Heart left ventricle (tissue), 16 donors: ENCODE measurements at places on chromosomes 2 and 18.
A peak's percentile ranks its signal among the peaks of the same experiment; 100 is the strongest.

- DNase-seq: no peak
Observed at GRCh38 chr2:84132370-84132769, 326.7 kb downstream of the SUCLG1 start.

GRCh38 chr2:55235724-55236538 lies 3.4 kb downstream of the RPS27A start:
- no peak for DNase-seq

- no peak for DNase-seq
Observed at GRCh38 chr18:68588169-68588568, 126.7 kb downstream of the TMX3 start.

GRCh38 chr2:182077448-182078142 lies 91.9 kb downstream of the PPP1R1C start:
- peak; percentile 35 for DNase-seq

DNA sequence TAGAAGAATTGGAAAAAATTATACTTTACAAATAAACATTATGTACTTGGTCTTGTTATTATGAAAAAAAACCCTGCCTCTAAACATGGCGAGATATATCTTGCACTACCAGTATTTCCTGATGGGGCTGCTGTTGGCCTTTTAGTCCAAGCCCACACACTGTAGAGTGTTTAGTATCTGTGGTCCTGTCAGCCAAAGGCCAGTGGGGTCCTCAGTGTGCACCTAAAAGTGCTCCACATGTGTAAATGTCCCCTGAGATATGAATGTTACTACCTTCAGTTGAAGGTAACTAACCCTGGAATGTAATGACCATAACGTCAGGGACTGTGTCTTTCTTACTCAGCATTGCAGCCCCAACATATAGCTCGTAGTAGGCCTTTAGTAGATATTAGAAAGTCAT lies 71.1 kb upstream of the HK2 start:
- DNase-seq: no peak

DNA sequence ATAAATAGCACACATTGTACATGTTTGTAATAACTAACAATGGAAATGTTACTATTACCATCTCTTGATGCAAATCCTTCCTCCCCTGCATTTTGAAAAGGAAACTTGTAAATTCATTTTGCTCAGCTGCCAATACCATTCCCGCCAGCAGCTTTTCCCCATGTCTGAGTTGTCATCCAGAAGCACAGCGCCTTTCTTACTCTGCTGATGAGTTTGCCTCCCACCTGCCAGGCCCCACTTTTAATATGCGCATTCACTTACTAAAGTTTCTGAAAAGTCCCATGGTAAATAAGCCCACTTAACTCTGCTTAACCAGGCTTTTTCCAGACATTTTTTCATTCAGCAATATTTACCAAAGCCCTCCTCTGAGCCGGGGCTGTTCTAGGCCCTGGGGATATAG lies 3.9 kb downstream of the CHST10 start:
- DNase-seq: no peak

DNA sequence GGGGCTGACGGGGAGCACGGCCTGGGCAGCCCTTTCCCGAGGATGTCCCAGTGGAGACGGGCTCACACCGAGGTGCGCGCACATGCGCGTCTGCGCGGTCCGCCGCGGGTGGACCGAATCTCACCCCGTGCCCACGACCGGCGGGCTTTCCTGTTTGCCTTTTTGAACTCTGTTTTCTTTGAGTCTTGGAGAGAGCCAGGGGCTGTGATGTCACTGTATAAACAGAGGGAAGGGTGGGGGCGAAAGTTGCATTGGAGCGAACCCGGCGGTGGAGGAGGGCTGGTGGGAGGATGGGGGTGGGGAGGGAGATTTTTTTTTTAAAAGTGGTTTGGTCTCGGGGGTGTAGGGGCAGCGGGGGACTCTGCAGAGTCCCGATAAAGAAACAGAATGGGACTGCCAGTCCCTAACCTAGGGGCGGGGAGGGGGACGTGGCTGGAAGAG lies 141.2 kb upstream of the CTAGE1 start:
- DNase-seq: peak; percentile 81

GRCh38 chr2:173719471-173719870 lies 245.7 kb downstream of the SP3 start:
- no peak for DNase-seq

DNA sequence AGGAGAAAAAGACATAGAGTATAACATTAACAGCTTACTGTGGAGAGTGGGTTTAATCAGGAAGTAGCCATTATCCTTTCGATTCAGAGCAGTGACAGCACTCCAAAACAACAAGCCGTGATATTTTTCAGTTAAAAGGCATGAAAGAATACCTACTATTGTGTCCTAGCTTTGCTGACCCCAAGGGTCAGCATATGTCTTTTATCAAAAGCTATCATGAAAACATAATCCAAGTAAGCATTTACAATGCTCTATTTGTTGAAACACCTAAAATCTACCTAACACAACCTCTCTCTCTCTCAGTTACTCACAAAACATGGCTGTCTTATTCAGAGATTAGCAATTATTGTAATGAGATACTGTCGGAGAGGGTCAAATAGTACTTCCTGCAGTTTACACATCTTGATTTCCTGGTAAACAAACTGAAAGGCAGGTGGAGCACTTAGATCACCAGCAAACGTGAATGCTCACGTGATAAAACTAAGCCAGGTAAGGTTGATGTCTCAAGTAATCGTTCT lies 100.0 kb downstream of the BAZ2B start:
- no peak for DNase-seq

GRCh38 chr2:188022389-188022788 lies 269.3 kb upstream of the GULP1 start:
- DNase-seq: no peak

DNA sequence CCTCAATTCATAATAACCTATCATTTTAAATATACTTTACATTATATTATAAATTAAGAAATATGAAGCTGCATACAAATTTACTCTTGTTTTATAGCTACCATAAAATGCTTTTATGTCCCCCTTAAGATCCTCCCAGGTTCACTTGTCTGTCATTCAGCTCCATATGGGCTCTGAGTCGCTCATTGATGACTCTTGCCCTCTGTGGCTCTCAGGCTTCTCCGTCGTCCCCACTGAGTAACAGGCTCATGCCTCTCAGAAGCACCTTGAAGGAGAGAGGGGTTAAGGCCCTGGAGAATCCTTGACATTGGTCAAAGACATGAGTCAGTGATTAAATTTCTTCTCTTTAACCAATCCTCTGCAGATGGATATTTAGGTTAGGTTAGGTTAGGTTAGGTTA lies 6.2 kb upstream of the MCM6 start:
- no peak for DNase-seq

GRCh38 chr2:76298041-76298440 lies 587.3 kb upstream of the GCFC2 start:
- no peak for DNase-seq

DNA sequence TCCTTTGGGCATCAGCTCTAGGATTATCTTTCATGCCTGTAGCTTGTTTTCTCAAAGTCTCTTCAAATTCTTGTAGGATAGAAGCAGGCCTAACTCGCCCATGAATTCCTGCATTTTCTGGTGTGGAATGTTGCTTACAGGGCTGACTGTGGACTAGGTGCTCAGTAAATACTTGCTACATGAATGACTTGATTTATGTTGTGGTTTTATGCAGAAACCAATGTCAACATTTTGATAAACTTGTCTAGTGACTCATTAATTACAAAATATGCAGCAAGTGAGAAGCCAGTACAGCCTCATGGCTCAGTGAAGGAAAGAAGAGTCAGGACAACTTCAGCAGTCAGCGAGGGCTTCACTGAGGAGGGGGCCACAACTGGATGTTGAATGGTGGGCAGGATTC lies 110.6 kb upstream of the SIX2 start:
- no peak for DNase-seq

GRCh38 chr2:8980096-8980495 lies 23.4 kb downstream of the MBOAT2 start:
- no peak for DNase-seq

DNA sequence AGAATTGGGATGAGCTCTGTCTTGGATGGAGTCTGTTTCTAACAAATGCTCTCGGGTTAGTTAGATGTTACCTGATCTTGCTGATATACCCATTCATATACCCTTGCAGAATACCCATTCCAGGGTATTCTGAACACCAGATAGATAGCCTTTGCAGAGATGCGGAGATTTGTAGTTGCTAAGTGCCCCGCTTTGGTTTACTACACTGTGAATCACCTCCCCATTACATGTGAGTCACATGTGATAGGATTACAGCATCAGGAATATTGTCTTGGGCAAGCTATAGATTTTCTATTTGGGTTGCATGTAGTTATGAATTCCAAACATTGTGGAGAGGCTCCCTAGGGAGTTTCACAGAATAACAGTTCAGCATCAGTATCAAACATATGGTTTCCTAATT lies 3.8 kb downstream of the VSNL1 start:
- no peak for DNase-seq

DNA sequence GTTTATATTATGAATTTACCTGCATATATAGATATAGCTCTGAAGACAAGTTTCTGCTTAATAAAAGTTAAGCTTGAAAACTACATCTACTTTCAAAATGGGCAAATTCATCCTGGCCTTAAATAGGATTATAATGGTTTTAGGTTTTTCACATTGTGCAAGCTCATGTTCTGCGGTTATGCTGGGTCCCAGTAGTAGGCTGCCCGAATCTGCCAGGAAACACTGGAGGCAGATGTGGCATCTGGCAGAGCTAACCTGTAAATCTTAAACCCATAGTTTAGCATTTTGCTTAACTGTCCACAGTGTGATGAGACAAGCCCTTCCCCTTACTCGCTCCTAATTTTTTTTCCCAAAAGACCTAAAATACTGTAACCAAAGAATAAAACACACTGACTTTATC lies 234.2 kb downstream of the TCF4 start:
- DNase-seq: no peak

GRCh38 chr2:21930226-21930625 lies 806.5 kb downstream of the TDRD15 start:
- peak; percentile 22 for DNase-seq

DNA sequence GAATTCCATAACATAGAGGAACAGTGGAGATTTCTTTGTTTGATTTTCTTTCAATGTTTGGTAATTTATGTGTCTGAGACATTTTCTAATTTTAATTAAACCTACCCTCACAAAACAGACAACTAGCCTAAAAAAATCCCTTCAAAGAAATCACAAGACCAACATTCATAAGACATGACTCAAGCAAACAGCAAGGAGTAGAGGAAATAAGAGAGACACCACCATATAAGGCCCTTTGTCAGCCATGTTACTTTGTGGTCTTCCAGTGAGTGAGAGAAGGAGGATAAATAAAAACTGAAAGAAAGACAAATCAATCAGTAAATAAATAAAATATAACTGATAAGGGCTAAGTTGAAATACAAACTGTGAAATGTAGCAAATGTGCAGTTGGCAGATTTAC lies 830.8 kb upstream of the SLC39A10 start:
- no peak for DNase-seq

GRCh38 chr2:28252311-28252710 lies 140.3 kb upstream of the FOSL2 start:
- no peak for DNase-seq

DNA sequence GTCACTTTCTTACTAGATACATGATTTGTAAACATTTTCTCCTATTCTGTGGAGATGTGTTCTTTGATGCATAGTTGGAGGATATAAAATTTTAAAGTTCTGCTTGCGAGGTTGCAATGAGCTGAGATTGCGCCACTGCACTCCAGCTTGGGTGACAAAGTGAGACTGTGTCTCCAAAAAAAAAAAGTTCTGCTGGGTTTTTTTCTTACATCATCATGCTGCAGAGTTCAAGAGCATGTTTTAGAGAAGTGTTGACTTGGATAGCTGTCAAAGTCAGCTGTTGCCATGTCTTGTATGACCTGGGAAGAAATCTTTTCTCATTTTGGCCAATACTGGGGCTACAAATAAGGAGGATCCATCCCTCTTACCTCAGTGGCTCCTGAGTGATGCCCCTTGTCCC lies 71.3 kb downstream of the UGGT1 start:
- no peak for DNase-seq

DNA sequence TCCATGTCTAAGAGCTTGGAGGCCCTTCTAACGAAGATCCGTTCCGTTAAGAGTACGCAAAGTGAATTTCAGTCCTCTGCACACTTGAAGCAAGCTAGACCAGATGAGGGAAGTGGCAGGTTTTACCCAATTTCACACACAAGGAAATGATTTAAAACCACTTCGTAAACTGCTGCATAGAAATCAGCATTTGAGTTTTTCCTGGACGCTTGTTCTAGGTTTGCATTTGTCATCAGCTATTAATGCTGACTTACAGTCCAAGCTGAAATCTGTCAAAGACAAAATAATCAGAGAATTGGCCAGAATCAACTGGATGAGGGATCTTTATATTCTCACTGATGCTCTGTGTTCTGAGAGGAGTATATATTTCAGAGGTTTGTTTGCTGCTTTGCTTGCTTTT lies 117.6 kb upstream of the RASGRP3 start:
- DNase-seq: no peak

GRCh38 chr2:113274432-113274831 lies 4.3 kb downstream of the PAX8 start:
- no peak for DNase-seq

DNA sequence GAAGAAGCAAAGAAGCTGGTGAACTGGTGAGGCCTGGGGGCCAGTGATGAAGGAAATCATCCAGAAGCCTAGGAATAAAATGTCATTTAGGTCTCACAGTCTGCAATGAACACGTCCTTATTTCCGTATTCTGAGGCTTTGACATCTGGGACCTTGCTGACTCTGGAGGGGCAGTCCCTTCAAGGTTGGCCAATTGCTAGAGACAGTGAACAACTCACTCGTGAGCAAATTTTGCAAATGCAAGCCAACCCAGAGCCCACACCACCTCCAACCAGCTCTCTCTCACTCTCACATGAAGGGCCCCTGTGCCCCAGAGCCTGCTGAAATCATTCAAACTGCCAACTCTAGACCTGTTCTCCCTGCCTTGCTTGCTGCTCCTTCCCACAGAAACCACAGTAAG lies 279.1 kb upstream of the LYPD1 start:
- DNase-seq: no peak

DNA sequence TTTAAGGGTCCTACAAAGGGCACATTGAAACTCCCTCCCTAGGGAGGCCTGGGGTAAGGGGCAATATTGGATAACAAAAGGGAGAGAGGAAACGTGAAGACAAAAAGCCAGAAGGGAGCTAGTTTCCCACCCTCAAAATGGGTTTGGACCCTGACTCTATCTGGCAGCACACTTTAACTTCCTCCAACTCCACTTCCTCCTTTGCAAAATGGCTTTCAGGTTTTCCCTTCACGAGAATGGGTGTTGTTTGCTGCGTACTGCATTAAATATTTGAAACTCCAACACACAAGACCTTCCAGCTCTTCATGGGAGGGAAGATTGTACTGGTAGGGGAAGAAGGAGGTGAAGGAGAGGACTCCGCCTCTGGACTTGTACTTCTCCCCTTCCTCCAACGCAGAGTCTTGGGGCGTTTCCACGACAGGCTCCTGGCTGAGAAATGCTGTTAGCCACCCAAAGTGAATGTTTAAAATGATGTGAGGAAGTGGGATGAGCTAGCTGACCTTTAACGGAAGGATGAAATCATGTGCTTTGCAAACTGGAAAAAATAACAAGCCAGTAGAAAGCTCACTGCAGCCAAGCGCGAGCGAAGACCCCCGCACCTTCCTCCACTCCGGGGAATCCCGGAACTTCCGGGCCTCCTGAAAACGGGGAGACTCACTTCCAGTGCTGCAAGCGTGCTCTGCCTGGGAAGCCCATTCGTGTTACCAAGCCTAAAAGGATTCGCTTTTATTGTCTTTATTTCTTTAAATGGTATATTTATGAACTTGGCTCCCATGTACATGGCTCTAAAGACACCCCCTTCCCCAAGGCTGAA lies 85.6 kb downstream of the VIT start:
- DNase-seq: no peak
